ACHN (cell line): ENCODE measurements at places on chromosomes 1 and 21.

DNA sequence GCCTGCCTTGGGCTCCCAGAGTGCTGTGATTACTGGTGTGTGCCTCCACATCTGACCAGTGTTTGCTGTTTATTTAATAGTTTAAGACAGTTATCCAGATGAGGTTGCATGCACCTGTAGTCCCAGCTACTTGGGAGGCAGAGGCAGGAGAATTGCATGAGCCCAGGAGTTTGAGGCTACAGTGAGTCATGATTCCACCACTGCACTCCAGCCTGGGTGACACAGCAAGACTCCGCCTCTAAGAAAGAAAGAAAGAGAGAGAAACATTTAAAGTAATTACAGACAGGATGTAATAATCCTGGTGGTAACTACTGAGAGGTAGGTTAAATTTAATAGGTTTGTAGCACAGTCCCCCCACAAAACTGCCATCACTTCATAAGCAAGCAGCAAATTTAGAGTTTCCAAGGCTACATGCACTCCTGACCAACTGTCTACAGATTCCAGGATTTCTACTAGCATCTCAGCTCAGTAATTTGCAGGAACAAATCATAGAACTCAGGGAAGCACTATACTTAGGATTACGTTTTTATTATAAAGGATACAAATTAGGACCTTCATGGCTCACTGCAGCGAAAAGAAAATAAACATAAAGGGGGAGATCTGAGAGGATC, 89.6 kb downstream of the PKN2 start:
- peak; percentile 57 for DNase-seq

- peak; percentile 93 for DNase-seq
Measured at GRCh38 chr1:248821101-248821500, 4.6 kb downstream of the SH3BP5L start.

DNA sequence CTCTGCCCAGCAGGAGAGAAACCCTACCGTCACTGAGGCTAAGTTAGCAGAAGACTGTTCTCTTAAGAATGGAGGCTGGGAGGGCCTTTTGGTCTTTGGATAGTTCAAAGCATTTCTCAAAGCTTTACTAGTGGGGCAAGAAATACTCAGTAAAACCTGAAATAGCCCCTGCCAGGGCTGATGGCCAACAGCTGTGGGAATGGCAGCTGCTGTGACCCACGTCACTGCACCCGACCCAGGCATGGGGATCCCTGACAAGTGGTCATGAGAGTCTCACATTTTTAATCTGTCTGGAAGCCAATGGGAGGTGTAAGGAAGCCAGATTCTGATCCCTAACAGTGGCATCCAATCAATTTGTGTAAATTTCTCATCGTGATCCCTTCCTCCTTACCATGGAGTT, 44.5 kb upstream of the ENAH start:
- DNase-seq, result no peak

- no peak for DNase-seq
Measured at GRCh38 chr1:239348635-239349353, 37.6 kb upstream of the CHRM3 start.

- DNase-seq, result no peak
Measured at GRCh38 chr1:52601519-52601918, 652 bp upstream of the GPX7 start.
